ENCODE measurements at places on chromosomes 5 and 9.

DNA sequence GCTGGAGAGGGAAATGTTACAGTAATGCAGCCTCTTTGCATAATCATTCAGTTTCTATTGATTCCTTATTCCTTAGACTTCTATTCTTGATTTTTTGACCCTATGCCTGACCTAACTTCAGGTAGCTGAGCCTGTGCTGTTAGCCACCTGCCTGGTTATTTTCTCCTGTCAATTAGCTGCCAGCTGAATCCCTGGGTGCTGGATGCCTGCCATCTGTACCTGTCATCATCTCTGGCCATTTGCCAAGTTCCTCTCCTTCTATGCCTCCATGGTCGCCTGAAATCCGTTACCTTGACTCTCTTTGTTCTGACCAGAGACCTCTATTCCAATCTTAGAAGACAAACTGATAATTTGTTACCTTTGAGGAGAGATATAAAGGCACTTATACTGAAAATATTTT lies 178.3 kb downstream of the CAVIN4 start:
- no peak for DNase-seq

DNA sequence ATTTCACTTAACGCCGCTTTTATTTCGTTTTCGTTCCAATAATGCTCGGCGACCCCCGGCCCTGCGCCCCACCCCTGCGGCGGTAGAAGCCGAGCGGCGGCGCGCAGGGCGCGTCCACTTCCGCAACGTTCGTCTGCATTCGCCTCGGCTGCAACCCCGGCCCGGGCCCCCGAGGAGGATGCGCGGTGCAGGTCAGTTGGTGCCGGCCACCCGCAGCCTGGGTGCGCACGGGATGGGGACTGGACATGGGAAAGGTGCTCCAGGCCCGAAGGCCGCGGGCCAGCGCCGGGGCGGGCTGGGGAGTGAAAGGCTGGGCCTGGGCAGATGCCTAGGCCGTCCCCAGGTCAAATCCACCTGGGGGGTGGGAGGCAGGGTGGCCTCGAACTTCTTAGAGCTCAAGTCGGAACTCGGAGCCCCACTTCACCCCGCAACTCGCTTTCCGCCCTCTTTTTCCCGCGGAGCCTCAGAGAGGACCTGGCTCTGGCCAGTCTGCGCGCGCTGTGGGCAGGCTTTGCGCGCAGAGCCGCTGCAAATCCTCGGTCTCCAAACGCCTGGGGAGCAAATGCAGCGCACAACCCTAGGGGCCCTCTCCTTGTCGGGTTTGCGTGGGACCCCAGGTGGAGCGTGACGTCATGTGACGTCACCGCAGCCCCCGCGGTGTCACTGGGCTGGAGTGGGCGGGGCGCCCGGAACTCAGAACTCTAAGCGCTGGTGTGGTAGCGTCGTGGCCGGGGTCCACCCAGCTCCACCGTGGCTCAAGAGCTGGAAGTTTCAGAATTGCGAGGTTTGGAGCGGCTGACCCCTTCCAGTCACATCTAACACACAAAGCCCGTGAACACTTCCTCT lies 3.3 kb downstream of the TLX3 start:
- DNase-seq, result no peak

DNA sequence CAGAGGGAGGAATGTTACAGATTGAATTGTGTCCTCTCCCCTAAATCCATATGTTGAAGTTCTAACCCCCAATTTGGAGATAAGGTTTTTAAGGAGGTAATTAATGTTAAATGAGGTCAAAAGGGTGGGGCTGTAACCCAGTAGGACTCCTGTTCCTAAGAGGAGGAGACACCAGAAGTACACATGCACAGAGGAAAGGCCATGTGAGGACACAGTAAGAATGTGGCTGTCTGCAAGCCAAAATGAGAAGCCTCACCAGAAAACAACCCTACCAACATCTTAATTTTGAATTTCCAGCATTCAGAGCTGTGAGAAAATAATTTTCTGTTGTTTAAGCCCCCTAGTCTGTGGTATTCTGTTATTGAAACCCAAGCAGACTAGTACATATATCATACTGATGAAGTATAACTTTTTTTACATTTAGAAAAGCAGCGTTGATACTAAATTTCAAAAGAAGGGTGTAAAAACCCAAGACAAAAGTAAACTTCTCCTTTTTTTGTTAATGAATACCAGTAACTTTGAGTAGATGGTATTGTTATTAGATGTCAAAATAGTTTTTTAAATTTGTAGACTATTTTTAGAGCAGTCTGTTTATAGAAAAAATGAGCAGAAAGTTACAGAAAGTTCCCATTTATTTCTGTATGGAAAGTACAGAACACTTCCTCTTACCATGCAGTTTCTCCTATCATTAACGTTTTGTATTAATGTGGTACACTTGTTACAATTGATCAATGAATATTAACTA lies 25.1 kb downstream of the RNF180 start:
- DNase-seq, result no peak

DNA sequence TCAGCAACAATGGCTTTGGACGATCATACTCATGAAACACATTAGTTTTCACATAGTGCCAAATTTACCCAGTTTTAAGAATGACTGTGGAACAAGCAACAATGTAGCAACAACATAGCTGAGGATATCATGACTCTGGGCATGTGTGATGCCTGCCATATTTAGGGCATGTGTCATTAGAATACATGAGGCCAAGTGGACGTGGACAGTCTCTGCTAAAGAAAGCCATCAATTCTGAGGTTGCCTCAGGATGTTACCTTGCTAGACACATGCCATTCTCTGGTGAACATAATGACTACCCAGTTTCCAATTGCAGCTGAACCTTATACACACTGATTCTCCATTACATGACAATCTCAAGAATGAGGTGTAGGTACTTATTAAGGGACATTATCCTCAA lies 103.3 kb upstream of the ADAMTS19 start:
- DNase-seq, result no peak

DNA sequence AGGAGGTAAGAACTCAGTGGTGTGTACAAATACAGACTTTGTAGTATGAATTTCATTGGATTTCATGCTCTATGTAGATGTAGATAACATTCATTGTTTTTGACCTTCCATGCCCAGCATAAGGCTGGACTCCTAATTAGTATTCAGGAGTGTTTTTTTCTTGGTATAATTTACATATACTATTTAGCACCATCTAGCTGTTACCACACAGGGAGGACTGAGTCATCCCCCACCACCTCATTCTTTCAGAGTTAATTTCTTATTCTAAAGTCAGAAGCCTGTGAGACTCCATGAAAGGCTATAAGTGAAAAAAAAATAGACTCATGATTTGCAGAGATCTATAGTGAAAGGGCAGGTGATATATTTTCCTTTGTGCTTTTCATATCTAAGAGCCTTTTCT lies 555.0 kb downstream of the PRR16 start:
- no peak for DNase-seq

GRCh38 chr9:130765137-130766020 lies 69.7 kb upstream of the ABL1 start:
- DNase-seq, result no peak

DNA sequence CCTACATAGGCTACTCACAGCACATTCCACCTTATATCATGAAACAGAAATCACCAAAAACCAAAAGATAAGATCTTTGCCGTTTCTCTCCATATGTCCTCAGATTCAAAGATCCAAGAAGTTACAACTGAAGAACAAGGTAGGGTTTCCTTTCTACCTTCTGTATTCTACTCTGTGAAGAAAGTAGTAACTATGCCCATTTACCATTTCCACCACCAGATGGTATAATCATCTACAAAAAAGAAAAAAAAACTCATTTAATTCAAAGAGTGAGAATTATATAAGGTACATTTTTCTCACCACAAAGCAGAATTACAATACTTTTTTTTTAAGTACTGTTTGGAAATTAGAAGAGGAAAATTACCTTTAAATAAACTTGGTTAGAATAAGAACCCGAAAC lies 172.6 kb upstream of the PTGER4 start:
- no peak for DNase-seq

- no peak for DNase-seq
These were observed 35.3 kb upstream of the HSPA9 start for GRCh38 chr5:138610415-138610917.

- no peak for DNase-seq
These were observed 55.9 kb upstream of the BARX1 start for GRCh38 chr9:94010980-94011533.

DNA sequence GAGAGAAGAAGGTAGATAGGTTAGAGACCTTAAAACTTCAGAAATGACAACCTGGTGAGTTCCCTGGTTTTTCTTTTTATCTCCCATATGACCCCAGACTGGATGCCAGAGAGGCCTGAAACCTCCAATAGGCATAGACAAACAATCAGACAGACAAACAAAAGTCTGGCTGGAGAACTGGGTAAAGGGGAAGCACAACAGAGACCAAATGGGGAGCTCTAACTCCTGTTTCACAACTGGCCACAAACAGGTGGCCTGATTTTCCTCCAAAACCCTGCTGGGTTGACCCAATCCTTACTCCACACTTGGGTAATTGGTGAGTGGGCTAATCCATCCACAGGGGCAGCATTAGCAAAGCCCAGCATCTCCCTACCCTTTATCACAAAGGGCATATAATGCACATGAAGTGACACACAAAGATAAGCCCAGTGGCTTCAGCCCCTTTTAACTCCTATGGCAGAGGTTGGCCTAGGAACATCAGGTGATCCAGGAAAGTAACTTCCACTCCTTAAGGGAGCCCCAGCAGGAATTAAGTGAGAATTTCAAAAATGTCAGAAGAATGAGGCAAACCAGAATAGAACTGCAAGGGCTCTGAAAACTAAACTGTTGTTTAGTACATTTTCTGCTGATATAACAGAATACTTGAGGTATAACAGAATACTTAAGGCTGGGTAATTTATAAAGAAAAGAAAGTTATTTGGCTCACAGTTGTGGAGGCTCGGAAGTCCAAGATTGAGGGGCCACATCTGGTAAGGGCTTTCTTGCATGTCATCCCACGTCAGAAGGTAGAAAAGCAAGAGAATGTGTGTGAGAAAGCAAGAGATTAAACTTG lies 60.9 kb upstream of the ROR2 start:
- no peak for DNase-seq

- DNase-seq, result no peak
These were observed 20.7 kb upstream of the FANCC start for GRCh38 chr9:95338243-95338642.

- no peak for DNase-seq
These were observed 42.4 kb upstream of the AIF1L start for GRCh38 chr9:131053896-131054295.

DNA sequence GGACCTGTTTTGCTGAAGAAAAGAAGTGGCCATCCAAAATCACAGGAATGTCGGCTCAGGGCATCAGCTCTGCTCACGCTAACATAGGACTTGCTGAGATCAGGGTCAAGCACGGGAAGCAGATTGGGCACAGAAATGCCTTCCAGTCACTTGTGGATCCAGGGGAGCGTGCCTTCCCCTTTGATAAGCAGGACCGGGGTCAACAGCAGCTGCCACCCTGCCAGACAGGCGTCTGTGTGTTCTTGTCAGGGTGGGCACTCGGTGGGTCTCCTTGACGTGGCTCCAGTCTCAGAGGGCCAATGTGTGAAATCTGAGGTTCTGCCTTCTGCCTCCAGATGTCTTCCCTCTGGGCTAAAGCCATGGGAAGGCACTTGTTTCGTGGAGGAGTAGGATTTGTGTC lies 313.7 kb upstream of the IRX4 start:
- no peak for DNase-seq

GRCh38 chr9:71589612-71590011 lies 178.7 kb downstream of the CEMIP2 start:
- DNase-seq, result no peak

DNA sequence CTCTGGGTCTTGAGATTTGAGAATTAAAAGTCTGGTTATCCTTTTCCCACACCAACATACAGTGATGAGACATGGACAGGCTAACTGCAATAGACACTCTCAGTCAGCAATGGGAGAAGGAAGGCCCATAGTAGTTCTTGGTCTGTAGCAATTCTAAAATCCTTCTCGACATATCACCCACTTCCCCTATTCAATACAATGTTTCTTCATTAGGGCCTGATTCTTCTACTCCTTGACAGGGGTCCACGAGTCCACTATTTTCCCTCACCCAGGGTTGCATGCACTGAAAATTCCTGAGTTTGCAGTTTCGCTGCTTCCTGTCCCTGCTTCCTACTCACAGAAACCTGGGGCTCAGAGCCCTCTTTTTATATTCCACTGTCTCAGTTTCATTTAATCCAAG lies 402.8 kb downstream of the MAT2B start:
- DNase-seq, result no peak

DNA sequence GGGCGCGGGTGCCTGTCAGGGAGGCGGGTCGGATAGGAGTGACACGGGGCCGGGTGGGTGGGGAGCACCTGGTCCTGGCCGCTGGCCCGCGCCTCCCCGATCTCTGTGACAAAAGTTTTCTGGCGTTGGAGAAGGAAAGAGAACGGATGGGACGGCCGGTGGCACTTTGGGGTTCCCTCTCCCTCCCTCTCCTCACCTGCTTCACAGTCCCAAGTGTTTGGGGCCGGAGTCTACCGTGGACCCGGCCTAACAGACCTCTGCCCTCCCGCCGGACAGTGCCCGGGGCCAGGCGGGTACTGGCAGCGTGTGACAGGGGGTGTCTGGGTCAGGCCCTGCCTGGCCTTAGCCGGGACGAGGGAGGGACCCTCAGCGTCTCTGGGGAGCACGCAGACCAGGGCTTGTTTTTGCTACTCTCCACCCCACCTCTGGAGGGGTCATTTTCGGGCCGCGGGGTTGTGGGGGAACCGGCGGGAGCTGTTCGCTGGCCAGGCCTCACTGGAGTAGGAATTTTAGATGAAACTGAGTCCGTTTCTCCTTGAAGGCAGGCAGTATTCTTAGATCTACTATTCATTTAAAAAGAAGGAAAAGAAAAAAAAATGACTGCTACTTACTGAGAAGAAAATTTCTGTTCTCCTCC lies 1.7 kb downstream of the PRDM6 start:
- no peak for DNase-seq

GRCh38 chr9:16898464-16898863 lies 28.0 kb upstream of the BNC2 start:
- DNase-seq, result no peak

DNA sequence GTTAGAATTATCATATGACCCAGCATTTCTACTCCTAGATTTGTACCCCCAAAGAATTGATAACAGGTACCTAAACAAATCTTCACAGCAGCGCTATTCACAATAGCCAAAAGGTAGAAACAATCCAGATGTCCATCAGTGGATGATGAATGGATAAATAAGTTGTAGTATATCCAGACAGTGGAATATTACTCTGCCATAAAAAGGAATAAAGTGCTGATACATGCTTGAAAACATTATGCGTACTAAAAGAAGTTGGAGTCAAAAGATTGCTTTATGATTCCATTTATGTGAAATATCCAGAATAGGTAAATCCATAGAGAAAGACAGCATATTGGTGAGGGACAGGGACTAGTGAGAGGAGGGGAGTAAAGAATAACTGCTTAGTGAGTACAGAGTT lies 26.0 kb downstream of the MTREX start:
- DNase-seq, result no peak

Data from stimulated activated CD8-positive, alpha-beta memory T cell treated with anti-CD3 and anti-CD28 coated beads, Interleukin-15, amount 100 ng/mL, for 1 hour (primary cell).